Left hindlimb (tissue), 1 donor: ENCODE measurements at places on chromosomes 11 and 22.

- no peak for DNase-seq
These were observed 186.9 kb downstream of the DDX10 start for GRCh38 chr11:108851781-108852180.

DNA sequence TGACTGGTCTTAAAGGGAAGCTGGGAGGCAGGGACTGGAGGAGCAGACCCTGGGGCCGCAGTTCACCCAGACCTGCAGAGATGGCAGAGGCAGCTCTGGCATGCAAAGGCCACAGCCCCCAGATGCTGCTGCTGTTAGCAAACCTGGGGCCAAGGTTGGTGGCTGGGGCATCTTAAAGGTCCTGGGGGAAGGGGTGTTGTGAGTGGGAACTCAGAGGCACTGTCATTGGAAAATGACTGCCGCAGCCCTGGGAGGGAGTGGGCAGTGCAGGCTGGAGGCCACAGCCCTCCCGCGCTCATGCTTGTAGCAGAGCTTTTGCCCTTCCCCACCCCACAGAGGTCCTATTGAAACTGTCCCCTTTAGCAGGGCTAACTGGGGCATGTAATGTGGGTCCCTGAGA lies 111.8 kb downstream of the CTTN start:
- DNase-seq, result peak; percentile 8

- no peak for DNase-seq
These were observed 26.5 kb upstream of the TMPRSS4 start for GRCh38 chr11:118050208-118050891.

DNA sequence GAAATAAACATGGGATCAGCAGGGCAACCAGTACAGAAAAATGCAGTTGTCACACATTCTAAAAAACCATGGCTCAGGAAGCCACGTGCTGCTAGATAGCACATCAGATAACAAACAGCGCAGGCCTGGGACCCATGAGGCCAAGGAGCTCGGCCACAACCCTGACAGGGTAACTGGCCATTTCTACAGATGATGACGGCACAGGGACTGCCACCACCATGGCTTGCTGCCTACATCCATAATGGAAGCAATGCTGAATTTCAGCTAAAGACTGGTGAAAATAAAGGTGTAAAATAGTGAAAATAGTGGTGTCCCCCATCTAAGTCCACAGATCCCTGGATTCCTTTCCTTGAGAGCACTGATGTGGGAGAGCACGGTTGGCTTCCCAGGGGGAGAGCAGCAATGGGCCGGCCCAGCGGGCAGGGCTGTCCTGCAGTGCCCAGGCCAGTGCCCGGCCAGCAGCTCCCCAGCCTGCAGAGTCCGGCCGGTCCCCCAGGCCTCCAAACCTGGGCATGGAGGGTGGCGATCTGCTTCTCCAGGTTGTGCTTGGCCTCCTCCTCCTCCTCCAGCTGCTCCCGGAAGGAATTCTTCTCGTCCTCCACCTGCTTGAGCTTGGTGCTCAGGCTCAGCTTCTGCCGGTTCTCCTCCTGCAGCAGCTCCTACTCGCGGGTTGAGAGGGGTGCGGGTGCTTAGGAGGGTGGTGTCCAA lies 40.0 kb downstream of the APOL1 start:
- DNase-seq, result no peak

DNA sequence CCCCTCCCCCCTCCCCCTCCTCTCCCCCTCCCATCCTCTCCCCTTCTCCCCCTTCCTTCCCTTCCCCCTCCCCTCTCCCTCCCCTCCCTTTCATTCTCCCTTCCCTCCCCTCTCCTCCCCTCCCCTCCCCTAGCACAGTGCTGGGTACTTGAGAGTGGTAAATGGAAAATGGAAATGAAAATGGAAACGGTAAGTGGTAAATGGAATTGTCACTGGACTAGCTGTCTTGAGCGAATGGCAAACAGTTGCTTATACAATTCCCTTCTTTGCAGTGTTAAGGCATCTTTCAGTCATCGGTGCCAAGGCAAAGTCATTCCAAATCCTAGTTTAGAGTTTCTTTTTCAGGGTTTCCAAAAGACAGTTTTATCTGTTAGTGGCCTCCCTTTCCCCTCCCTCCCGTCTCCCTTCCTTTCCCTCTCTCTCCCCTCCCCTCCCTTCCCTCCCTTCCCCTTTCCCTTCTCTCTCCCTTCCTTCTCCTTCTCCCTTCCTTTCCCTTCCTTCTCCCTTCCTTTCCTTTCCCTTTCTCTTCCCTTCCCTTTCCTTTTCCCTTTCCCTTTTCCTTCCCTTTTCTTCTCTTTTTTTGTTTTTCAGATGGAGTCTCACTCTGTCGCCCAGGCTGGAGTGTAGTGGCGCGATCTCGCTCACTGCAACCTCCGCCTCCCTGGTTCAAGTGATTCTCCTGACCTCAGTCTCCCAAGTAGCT lies 47.3 kb downstream of the GRAMD1B start:
- no peak for DNase-seq

DNA sequence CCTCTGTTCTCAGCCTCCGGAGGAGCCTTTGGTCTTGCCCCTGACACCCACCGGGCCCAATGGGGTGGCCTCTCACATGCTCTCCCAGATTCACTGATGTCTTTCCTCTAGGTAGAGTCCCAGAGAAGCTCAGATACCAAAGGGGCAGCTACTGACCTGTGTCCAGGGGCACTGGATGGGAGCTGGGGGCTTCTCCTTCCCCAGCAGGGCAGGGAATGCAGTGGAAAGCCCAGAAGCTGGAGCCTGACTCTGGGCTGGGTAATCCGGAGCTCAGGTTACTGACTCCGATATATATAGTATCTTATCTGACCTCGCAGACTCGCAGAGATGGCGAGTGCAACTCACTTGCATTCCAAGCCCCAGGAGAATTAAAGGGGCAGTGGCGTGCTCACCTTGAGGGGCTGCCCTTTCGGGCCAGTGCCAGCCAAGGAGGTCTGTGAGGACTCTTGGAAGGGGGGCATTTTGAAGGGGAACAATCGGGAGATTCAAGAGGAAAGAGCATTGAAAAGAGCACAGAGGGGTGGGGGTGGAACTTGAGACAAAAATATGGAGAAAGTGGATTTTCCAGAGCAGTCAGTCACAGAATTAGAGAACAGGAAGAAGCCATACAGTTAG lies 2.5 kb downstream of the USP2 start:
- no peak for DNase-seq

DNA sequence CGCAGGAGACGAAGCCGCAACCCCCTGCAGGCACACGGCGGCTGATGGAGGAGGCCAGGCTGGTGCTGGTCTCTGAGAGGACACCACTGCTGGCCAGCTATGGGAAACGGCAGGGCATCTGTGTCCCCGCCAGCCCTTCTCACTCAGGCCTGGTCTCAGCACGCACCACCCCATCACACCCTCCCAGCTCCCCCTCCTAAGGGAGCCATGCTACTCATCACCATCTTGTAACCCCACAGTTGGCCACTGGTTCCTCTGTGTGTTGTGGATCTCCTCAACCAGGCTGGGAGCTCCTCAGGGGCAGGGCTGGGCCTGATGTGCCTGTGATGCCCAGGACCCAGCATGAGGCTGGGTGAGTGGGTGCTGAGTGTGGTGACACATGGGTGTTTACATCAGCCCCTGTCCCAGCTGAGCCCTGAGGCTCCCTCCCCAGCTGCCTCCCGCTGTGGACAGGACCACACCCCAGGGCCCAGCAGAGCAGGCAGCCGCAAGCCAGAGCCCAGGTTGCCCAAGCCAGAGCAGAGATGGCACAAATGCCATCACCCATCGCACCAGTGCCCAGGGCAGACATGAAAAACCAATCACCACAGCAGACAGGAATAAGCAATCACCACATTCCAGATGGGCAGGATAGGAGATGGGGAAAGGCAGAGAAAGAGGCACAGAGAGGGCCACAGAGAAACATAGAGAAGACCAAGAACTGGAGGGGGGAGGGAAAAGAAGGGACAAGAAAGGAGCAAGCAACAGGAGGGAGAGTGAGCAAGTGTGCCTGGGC lies 8.2 kb downstream of the ARVCF start:
- peak; percentile 17 for DNase-seq

- no peak for DNase-seq
These were observed 9.0 kb upstream of the AGBL2 start for GRCh38 chr11:47724041-47724729.

GRCh38 chr22:37162221-37163095 lies 12.7 kb upstream of the IL2RB start:
- DNase-seq, result no peak

DNA sequence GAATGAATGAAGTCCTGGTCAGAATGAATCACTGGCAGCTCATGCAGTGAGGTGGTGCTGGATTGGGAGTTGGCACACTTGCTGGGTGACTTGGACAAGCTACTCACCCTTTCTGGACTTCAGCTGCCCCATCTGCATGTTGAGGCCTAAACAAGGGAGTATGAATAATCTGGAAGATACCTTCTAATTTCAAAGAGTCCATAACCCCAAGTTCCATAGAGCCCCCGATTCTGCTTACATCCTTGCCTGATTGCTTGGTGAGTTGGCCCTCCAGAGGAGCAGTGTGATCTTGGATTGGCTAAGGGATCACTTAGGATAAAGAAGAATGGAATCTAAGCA lies 18.3 kb upstream of the ACCSL start:
- DNase-seq, result no peak

GRCh38 chr11:10366568-10367331 lies 61.9 kb downstream of the ADM start:
- peak; percentile 78 for DNase-seq
